ENCODE measurements at places on chromosomes 7 and 10. TPM values are rescaled to one million over a fixed set of nuclear protein-coding genes. Genes with fewer than 3 reads are reported as not detected.

The CABCOCO1 gene
- 0.29 TPM for total RNA-seq

DNA sequence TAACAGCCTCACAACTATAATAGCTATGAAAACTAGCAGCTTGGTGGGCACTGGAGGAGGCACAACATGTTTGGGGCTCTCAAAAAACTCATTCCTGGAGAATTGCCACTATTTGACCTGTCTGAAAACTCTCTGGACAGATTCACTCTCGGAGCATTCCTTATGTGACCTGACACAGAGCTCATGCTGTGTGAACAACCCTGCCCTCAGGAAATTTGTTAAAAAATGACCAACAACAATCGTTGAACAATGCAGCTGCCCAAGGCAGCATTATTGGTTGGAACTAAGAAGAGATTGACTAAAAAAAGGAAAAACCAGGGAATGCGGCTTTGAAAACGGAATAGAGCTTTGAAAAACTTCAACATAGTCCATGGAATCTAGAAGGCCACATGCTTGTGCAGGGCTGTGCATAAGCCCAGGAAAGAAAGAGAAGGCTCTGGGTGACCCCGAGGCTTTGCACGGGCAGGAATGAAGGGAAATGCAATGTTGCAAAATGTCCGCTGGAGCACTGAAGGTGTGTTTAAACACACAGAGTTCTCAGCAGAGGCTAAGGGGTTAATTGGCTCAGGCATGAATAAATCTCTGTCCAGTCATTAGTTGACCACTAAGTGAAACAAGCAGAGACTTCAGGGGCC is 52.8 kb downstream of the NAMPT start:
- DNase-seq: no peak

DNA sequence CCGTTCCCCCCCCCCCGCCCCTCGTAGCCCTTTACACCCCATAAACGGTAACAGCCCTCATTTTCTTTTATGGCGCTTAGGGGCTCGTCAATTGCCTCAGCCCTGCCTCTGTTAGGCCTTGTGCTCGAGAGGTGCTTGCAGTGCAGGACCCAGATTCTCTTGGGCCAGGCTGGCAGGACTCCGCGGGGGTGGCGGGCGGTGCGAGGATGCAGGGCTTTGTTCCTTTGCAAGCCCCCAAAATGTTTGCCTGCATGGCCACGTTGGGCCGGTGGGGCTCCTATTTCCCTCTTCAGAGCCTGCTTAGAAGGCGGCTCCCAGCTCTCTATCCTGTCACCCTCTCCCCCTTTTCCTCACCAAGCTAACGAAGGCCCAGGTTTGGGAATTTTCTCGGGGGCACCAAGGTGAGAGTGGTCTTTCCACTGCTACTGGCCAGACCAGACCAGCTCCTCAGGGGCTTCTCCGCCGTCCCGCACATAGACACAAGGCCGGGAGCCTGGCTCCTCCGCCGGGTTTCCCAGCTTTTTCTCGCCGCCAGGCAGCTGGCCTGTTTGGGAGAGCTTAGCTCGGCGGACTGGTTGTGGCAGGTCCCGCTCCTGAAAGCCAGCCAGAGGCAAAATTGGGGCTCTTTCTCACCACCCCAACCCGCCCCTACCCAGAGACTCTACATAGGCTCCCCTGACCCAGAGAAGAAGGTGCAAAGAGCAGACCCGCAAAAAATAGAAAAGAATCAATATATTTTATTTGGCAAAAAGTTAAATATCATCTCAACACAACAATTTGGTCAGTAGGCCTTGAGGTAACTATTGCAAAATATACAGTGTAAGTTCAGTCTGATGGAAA is 3.4 kb downstream of the HOXA9 start:
- DNase-seq: no peak

The EN2 gene
- not detected for total RNA-seq

GRCh38 chr7:45101748-45102147 is 9.7 kb downstream of the TBRG4 start:
- DNase-seq: no peak

- no peak for DNase-seq
These were observed 880 bp downstream of the HERC4 start for GRCh38 chr10:68074031-68074774.

DNA sequence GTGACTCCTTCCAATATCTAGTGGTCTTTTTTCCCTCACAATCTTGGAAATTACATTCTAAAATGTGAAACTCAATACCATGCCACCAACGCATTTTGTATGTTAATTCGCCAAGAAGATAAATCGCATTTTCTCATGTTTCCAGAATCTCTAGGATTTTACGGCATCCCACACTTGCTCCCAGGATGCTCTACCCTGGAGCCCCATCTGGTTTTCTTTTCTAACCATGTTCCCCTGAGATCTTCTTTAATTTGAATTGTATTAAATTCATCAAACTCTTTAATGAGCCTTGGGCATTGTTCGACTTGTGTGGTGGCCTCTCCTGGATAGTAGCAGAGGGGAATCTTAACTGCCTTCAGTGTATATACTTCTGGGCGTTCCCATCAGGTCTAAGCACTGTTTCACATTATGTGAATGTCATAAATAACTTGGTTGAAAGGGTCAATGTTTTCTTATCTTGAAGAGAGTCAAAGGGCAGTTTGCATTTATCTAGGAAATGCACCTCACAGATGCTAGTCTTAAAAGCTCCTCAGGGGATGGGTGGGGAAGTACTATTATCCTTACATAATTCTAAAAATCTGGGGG is 169.1 kb upstream of the MEOX2 start:
- no peak for DNase-seq

The MYL7 gene
- not detected for total RNA-seq

DNA sequence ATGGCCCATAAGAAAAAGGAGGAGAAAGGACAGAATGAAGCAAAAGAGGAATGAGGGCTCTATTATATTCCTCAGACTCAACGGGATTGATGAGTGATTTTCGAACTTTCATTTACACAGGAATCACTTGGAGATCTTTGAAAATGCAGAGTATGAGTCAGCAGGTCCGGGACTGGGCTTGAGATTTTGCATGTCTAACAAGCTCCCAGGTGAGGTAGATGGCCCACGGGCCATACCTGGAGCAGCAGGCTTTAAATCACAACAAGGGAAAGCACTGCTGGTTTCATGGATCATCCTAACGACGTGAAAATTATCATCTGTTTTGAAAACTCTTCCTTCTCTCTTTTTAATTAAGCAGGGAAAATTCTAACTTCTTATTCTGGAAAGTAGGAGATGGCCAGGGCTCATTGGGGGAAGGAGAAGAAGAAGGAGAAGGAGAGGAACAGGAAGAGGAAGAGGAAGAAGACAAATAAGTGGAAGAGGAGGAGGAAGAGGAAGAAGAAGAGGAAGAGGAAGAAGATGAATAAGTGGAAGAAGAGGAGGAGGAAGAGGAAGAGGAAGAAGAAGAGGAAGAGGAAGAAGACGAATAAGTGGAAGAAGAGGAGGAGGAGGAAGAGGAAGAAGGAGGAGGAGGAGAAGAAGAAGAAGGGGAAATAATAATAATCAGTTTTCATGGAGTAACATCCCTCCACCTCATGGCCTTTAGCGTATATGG is 3.8 kb upstream of the SDK1 start:
- DNase-seq: no peak

The TAS2R5 gene
- 0.34 TPM for total RNA-seq

The NKX2-3 gene
- not detected for total RNA-seq

- no peak for DNase-seq
These were observed 12.7 kb downstream of the CHN2 start for GRCh38 chr7:29207162-29207801.

DNA sequence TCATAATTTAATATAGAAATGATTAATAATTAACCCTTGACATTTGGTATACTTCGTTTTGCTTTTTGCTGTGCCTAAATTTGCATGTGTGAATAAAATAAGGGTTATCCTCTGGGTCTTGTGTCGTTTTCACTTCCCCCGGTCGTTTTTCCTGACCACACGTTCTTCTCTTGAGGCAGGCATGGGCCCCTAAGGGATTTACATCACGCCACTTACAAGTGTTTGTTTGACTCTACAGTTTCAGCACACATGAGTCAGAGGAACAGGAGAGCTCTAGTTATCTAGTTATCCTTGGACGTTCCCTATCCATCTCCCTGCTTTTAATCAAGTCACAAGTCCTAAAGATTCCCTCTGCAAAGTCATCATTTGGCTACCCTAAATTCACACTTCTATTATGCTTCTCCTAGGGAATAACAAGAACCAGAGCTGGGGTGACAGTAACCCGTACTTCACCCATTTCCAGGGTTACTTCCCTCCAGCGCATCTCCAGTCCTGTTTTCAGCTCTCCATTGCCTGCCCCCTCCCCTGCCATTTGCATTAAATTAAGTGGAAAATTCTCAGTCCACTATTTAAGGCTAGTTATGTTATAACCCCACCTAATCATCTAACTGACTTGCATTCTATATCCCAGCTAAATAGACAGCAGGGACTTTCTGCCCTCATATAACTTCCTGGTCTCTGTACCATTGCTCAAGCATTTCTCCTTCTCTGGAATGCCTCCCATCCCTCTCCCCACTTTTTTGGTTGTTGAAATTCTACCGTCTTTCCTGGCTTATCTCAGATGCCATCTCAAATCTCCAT is 206.9 kb downstream of the PTEN start:
- DNase-seq: no peak

The AKR1C3 gene
- total RNA-seq: 0.63 TPM

DNA sequence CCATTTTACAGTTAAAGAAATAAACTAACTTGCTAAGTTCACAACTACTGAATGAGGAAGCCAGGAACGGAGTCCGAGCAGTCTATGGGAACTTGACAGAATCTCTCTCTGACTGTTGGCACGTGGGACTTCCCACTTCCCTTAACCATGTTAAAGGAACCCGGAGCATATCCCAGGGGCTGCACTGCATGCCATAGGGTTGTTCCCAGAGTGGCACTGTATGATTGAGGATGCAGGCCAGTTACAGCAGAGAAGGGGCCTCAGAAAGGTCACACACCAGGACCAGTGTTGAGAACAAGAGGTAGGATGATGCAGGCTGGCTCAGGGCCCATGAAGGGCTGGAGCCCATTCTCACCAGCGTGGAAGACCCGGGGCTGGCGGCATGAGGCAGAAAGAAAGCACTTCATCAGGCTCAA is 201.8 kb downstream of the NSUN6 start:
- no peak for DNase-seq

DNA sequence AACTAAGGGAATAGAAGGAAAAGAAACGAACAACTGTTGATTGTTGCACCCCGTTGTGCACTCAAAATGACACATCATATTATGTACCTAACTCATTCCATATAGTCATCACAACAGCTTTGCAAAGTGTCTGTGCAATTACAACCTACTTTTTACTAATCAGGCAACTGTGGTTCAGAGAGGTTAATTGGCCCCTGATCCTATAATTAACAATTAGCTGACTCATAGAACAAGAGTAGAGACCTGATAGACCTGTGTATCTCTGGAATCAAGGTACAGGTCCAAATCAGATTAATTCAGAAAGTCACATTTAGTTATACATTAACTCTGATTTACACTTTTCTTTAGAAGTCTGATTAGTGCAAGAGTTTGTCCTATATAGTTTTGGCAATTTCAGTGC is 122.5 kb upstream of the CDK13 start:
- no peak for DNase-seq

The RPEL1 gene
- not detected for total RNA-seq
